ENCODE measurements at places on chromosomes 5 and 9.

GRCh38 chr5:147170603-147171002, 64.2 kb upstream of the STK32A start:
- DNase-seq = no peak

DNA sequence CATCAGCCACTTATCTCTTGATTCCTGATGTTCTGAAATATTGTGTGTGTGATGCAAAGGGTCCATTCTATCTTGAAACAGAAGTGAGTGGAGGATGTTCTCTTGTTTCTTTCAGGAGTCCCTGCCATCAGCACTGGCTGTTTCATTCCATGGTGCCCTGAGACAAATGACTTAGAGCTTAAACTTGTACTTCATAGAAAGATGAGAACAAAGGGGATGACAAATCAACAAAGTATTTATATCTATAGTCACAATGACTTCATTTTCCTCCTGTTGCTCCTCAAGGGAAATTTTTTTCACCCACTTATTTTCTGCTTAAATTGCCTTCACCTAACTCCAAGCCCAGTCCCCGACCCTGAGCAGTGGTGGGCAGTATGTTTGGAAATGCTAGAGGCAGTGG, 171.6 kb downstream of the TARS1 start:
- DNase-seq = no peak

- no peak for DNase-seq
These were observed 274.3 kb upstream of the DMRT1 start for GRCh38 chr9:567128-567746.

DNA sequence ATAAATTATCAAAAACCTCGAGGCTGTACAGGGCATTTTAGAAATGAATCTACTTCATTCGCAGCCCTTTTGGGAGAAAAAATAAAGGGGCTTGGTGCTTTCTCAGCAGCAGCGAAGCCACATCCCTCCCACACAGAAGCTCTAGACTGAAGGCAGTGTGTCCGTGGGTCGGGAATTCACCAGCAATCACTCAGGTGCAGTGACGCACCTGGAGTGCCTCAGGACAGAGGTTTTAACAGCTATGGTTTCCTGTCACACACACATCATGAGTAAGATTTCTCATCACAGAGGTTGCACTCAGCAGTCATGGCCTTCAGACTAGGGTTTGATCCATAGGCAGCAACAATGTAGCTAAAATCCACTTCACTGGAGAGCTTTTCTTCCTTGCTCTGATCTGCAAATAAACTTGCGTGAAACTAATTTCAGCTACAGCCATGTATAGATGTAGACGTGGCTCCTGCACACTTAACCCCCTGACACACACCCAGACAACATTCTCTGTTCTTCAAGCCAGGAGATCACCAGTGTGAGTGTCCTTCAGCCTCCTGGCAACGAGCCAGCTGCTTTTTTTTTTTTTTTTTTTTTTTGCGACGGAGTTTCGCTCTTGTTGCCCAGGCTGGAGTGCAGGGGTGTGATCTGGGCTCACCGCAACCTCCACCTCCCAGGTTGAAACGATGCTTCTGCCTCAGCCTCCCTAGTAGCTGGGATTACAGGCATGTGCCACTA, 34.8 kb downstream of the DYNC2I2 start:
- no peak for DNase-seq

DNA sequence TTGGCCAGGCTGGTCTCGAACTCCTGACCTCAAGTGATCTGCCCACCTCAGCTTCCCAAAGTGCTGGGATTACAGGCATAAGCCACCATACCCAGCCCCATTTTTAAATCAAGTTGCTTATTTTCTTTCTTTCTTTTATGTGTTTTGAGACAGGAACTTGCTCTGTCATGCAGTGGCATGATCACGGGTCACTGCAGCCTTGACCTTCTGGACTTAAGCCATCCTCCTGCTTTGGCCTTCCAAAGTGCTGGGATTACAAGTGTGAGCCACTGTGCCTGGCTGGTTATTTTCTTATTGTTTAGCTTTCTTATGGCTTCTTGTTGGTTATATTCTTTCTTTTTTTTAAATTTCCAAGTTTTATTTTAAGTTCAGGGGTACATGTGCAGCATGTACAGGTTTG, 79.7 kb upstream of the C5orf63 start:
- DNase-seq = no peak

- DNase-seq = no peak
These were observed at the start of gene RXFP3 for GRCh38 chr5:33936381-33937016. RXFP3 (plus strand) TSS chr5:33936386; CDS start chr5:33936741, 355 bp downstream.

- peak; percentile 81 for DNase-seq
These were observed 674 bp downstream of the LHFPL2 start for GRCh38 chr5:78647838-78648358.

GRCh38 chr5:50564079-50564478, 102.4 kb upstream of the PARP8 start:
- DNase-seq = no peak

- no peak for DNase-seq
These were observed 722.2 kb upstream of the PTPRD start for GRCh38 chr9:11335011-11335410.

- no peak for DNase-seq
These were observed 96.5 kb upstream of the ANKRD55 start for GRCh38 chr5:56329652-56330051.

DNA sequence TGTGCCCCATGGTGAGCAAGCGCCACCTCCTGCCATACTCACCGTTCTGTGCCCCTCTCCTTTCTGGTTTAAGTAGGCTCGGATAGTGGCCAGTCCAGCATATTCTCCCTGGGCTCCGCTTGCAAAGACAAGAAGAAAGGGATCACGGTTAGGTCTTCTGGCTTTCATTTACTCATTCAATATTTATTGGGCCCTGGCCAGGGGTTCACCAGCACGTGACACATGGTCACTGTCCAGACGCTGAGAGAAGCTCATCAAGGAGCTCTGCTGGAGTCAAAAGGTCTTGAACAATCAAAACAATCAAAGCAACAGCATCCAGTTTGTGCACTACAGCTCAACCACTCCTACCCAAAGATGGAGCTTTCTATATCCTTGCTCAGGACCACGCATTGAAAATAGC, 80.2 kb downstream of the GLDC start:
- no peak for DNase-seq

DNA sequence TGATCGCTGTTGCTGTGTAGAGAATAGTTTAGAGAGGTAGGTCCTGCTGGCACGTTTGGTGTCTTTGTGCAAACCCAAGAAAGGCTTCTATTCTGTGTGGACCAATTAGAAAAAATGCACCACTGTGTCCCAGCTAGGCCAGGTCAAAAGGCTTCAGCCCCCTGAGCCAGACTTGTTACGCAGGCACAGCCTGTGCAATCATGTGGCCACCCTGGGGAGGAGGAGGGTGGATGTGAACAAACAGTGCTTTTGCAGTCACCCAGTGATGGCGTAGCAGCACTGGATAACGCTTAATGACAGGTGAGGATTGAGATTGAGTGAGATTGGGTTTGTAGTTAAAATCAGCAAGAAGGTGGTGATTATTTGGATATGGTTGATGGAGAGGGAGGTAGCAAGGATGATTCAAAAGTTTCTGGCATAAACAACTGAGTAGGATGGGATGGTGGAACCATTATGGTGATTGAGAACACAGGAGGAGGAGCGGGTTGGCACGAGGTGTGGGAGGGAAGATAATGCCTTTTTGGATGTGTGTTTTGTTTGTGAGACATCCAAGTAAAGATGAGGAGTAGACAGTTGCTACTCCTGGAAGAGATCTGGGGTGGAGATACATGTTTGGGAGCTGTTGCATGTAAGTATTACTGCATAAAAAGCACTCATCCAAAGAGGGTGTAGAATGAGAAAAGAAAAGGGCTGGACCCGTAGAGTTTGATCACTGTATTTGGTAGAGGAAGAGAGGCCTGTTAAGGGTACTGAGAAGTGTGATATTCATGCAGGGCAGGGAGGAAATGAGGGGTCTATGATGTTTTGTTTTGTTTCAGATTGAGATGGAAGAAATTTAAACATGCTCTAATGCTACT, 6.7 kb downstream of the GCNT1 start:
- DNase-seq = no peak

GRCh38 chr5:39933061-39933460, 508.3 kb upstream of the DAB2 start:
- no peak for DNase-seq

DNA sequence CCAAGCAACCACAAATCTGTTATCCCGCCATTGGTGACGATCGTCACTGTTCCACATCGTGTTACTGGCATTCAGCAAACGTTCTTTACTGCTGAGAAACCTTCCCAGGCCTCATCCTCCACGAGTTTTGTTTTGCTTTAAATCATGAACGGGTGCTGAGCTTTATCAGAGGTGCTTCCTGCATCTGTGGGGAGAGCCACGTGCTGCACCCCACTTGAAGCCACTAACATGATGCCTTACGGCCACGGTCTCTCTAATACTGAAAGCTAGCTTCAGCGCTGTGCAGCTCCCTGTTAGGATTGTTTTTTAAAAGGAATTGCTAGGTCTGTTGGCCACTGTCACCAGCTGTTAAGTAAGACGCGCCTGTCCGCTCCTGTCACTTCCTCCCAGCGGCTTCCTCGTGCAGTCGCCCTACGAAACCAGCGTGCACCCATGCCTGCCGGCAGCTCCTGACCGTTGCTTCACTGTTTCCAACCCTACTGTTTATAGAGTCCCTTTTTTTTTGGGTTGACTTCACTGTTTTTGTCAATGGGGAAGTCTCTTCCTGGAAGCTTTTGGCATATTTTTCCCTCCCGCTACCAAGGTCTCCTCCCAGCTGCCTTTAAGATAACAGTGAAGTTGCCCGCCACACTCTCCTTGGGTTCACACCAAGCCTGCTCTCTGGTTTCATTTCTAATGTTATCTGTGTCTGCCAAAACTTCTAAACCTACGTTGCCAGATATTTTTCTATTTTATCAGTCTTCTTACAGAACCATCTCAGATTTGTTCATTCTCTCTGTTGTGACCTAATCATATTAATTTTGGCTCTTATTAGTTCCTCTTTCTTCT, 20.3 kb downstream of the LPCAT1 start:
- DNase-seq = peak; percentile 83

All from Right ventricle myocardium superior (tissue), 1 donor.